ENCODE measurements at places on chromosomes 5 and 9. TPM values are rescaled to one million over a fixed set of nuclear protein-coding genes. Genes with fewer than 3 reads are reported as not detected.

FYB1 gene
- polyA plus RNA-seq, result 1.0 TPM

LTC4S gene
- polyA plus RNA-seq, result 0.30 TPM

CAMK2A gene
- not detected for polyA plus RNA-seq

DBH gene
- polyA plus RNA-seq, result not detected

FOXD4L3 gene
- not detected for polyA plus RNA-seq

GPR151 gene
- polyA plus RNA-seq, result not detected

CERCAM gene
- polyA plus RNA-seq, result 25.9 TPM

PCDHA3 gene
- not detected for polyA plus RNA-seq

CATSPER3 gene
- polyA plus RNA-seq, result 0.10 TPM

NPR3 gene
- 0.01 TPM for polyA plus RNA-seq

ANP32B gene
- 17.2 TPM for polyA plus RNA-seq

SLC46A2 gene
- polyA plus RNA-seq, result not detected

BAAT gene
- polyA plus RNA-seq, result 0.08 TPM

CDKN2B-AS1 gene
- polyA plus RNA-seq, result 1.4 TPM

SPINK13 gene
- not detected for polyA plus RNA-seq

SNCAIP gene
- polyA plus RNA-seq, result not detected

SPINK7 gene
- polyA plus RNA-seq, result 0.87 TPM

FOXD4L4 gene
- 0.03 TPM for polyA plus RNA-seq

HBEGF gene
- 34.2 TPM for polyA plus RNA-seq

CDX1 gene
- polyA plus RNA-seq, result not detected

SNAPC4 gene
- 3.6 TPM for polyA plus RNA-seq

SLC34A3 gene
- polyA plus RNA-seq, result not detected

ANKRD55 gene
- polyA plus RNA-seq, result not detected

DPM2 gene
- 34.7 TPM for polyA plus RNA-seq

FUT7 gene
- not detected for polyA plus RNA-seq

ECM2 gene
- 0.99 TPM for polyA plus RNA-seq

IL9 gene
- polyA plus RNA-seq, result not detected

EFNA5 gene
- polyA plus RNA-seq, result 5.9 TPM

SLC34A1 gene
- 0.06 TPM for polyA plus RNA-seq

DMRT3 gene
- not detected for polyA plus RNA-seq

MLANA gene
- polyA plus RNA-seq, result not detected

TMEM171 gene
- polyA plus RNA-seq, result 10.3 TPM

CNTNAP3B gene
- polyA plus RNA-seq, result 6.8 TPM

FLT4 gene
- 0.03 TPM for polyA plus RNA-seq

FST gene
- polyA plus RNA-seq, result 276 TPM

MYOZ3 gene
- polyA plus RNA-seq, result not detected

C5orf34 gene
- polyA plus RNA-seq, result 2.7 TPM

FAM81B gene
- not detected for polyA plus RNA-seq

PCDHGB6 gene
- 0.30 TPM for polyA plus RNA-seq

CORO2A gene
- polyA plus RNA-seq, result 31.7 TPM

OR13C8 gene
- polyA plus RNA-seq, result not detected
